Activated CD8-positive, alpha-beta memory T cell treated with anti-CD3 and anti-CD28 coated beads, Interleukin-2, amount 10 ng/mL, durations not matched to agents 7 days and 5 days (primary cell): ENCODE measurements at places on chromosomes 13 and 19.

- DNase-seq, result peak; percentile 69
These were observed 2.3 kb downstream of the TULP2 start for GRCh38 chr19:48896191-48896720.

GRCh38 chr13:94701313-94702180 is 10.8 kb downstream of the SOX21 start:
- DNase-seq, result no peak

GRCh38 chr19:42201489-42202289 is 15.8 kb downstream of the DEDD2 start:
- peak; percentile 84 for DNase-seq

DNA sequence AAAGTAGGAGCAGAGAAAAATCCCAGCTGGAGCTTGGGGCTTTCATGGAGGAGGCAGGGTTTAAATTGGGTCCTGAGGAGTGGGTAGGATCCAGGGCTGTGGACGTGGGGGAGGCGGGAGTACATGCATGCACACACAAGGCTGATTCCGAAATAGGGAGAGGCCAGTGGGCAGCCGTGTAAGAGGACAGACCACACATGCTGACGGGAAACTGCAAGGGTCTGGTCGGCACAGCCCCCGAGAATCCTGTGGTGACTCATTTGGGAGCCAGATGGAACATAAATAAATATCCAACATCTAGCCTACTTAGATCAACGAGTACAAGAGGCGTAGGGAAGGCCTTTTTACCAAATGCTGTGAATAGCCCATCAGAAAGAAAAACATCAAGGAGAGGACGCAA is 216.3 kb upstream of the ZNF507 start:
- no peak for DNase-seq

- peak; percentile 79 for DNase-seq
These were observed 1.9 kb downstream of the FOXO1 start for GRCh38 chr13:40664350-40665125.

- DNase-seq, result peak; percentile 73
These were observed 1.4 kb upstream of the SAMD1 start for GRCh38 chr19:14091813-14092462.

- no peak for DNase-seq
These were observed 5.7 kb upstream of the THSD1 start for GRCh38 chr13:52411629-52412028.

GRCh38 chr19:14516048-14516534 is 2.1 kb downstream of the DNAJB1 start:
- peak; percentile 48 for DNase-seq

- peak; percentile 18 for DNase-seq
These were observed 18.5 kb downstream of the CYP2A6 start for GRCh38 chr19:40831502-40832430.

DNA sequence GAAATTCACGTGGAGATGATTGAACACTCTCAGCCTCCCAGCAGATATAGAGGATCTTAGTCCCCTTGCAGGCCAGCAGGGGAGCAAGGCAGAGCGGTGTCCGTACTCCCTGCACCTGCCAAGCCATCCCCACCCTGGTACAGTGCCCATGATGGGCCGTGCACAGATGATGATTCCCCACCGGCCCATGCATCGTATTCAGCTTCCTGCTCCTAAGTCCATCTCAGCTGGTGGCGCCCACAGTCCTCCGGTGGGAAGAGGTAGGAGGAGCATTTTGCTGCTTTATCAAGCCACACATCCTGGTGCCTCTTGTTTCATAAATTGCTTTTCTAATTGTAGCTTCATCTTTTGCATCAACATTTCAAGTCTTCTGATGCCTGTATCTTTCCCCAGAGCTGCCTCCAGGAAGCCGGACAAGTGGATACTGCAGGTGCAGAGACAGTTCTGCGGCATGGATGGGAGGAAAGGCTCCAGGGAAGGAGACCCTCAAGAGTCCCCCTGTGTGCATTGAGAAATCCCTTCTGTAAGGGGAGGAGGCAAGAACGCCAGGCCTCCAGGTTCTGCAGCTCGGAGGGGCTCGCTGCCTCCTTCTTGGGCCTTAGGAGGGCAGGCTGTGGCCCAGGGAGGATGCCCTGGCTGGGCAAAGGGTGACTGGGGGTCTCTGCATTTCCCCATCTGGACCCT is 55.3 kb downstream of the F2RL3 start:
- peak; percentile 25 for DNase-seq

DNA sequence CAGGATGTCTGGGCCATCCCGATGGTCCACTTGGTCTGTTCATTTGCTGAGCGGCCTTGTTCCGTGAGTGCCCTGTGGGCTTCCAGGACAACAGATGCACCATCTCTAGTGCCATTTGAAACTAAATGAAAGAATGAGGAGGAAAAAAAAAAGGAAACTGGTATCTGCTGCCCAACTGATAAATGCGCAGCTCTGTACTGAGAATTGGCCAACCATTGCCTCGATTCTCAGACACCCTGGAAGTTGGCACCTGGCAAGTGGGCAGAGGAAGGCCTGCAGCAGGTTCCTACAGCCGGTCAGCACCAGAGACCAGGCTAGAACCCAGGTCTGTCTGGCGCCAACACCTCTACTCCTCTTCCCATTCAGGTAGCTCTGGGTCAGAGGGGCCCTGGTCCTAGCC is 18.9 kb downstream of the SLC7A1 start:
- no peak for DNase-seq

DNA sequence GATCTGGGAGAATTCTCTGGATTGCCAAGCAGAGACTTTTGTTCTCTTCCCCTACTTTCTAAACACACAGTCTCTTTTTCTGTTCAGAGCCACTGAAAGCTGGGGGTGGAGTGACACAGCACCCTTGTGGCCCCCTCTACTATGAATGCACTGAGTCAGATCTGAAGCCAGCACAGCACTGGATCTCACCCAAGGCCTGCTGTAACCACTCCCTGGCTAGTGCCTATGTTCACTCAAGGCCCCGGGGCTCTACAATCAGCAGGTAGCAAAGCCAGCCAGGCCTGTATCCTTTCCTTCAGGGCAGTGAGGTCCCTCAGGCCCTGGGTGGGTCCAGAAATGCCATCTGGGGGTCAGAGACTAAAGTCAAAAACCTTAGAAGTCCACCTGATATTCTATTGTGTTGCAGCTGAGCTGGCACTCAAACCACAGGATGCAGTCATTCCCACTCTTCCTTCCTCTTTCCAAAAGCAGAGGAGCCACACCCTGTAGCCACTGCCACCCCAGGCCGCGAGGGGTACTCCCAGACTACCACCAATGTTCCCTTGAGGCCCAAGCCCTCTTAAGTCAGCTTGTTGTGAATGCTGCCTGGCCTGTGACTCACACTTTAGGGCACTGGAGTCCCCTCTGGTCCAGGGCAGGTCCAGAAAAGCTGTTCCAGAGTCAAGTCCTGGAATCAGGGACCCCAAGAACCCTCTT is 110.1 kb upstream of the RXFP2 start:
- no peak for DNase-seq

DNA sequence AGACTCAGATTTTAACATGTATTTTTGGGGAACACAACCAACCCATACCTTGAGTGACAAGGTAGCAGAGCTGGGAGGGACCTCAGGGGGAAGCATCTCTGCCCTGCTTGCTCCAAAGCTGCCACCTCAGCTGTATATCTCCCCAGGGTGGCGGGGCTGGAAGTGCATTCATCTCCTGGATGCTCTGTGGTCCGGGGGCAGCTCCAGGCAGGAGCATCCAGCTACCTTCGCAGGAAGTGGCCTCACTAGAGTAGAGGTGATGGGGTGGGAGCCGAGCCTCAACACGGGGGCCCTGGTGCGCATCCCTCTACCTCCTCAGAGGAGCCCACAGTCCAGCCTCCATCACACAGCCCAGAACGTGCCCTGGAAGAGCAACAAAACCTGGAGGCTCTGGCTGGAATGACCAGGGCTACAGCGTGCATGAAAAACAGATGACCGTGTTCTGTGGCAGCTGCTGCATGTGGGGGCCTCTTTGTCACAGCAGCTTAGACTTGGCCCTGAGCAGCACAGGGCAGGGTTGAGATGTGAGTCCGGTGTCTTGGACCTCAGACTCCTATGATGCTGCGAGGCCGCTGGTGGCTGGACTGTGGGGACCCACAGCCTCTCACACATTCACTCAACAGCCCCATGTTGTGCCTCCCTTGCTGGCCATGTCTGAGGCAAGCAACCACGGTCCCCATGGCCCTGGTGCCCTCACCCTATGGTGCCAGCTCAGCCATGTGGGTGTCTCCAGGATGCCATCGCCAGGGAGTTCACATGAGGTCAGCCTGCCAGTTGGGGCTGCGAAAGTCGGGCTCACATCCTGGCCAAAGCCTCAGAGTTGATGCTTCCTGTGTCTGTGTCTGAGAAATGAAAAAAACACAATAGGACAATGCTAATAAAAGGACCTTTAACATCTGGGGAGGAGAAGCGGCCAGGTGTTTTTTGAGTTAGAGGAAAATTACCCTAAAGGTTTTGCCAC is 17.1 kb upstream of the GAS6 start:
- DNase-seq, result peak; percentile 39

DNA sequence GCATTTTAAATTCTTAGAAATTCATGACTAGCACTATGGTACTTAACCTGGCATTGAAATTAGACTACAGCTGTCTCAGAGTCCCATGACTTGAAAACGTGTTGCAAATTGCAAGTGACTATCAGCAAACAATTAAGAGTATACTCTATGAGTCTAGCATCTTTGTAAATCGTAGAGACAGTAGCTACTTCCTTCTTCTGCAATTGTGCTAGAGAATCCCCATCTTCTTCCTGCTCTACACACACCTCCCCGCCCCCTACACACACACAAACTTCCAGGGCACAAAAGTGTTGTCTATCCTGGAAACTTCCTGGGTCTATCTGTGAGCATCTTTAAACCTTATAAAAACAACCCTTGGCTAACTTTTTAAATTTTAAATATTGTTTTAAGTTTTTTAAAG is 35.2 kb upstream of the MIR17HG start:
- DNase-seq, result no peak

DNA sequence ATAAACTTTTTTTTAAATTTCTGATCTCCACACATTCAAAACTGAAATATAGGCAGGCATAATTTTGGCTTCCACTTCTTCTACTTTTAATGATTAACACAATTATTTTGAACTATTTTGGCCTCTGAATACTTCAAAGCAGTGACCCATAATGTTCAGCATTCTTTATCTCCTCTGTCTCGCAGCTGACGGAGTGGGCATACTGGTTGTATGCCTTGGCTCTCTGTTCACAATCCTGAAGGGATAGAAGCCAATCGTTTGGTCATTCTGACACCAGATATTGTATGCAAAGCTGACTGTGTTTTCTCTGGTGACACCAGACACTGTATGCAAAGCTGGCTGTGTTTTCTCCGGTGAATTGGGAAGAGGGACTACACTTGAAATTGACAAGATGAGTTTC is 833.0 kb downstream of the EFNB2 start:
- DNase-seq, result no peak

- no peak for DNase-seq
These were observed 853.2 kb downstream of the UQCRFS1 start for GRCh38 chr19:28359431-28360414.

DNA sequence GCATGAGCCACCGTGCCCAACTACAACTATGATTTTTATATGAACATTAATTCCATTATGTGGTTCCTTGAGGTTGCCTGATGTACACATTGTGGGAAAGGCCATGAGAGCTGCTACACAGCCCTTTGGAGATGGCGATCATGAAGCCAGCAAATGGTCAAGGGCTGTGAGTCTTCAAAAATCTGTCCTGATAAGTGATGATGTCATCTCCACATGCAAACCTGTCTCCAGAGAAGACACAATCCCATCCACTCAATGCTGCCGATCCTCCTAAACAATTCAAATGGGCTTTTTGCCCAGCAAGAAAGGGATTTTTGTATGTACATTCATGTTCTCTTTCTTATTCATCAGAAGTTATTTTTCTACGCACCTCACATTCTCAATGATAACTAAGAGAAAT is 17.6 kb downstream of the SIGLEC7 start:
- no peak for DNase-seq

- DNase-seq, result no peak
These were observed 29.3 kb upstream of the TNFAIP8L1 start for GRCh38 chr19:4609878-4610511.

DNA sequence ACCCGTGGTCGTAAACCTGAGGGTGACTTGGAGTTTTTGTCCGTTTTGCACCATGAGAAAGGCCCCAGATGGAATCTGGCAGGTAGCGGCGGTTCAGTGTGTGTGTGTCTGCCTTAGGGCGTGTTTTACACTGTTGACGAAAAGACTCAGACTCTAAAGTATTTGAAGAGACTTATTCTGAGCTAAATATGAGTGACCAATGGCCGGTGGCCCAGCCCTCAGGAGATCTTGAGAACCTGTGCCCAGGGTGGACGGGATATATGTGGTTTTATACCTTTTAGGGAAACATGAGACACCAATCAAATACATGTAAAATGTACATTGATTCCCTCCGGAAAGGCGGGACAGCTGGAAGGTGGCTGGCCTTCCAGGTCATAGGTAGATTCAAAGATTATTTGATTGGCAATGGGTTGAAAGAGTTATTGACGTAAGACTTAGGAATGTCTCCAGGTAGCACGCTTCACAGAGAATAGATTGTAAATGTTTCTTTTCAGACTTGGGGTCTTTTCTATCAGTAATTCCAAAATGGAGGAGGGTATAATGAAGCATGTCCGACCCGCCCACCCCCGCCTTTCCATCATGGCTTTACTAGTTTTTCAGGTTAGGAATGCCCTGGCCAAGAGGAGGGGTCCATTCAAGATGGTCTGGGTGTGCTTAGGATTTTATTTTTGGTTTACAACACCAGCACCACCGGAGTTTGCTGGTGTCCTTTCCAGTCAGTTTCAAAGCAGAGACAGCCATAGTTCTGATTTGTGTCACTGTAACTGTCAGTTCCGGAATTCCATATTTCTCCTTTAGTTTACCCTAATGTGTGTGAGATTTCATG is 1.0 kb upstream of the ZNF529 start:
- no peak for DNase-seq

GRCh38 chr19:7301525-7301924 is 7.3 kb upstream of the INSR start:
- no peak for DNase-seq

GRCh38 chr19:24046550-24046949 is 40.4 kb upstream of the ZNF254 start:
- no peak for DNase-seq

DNA sequence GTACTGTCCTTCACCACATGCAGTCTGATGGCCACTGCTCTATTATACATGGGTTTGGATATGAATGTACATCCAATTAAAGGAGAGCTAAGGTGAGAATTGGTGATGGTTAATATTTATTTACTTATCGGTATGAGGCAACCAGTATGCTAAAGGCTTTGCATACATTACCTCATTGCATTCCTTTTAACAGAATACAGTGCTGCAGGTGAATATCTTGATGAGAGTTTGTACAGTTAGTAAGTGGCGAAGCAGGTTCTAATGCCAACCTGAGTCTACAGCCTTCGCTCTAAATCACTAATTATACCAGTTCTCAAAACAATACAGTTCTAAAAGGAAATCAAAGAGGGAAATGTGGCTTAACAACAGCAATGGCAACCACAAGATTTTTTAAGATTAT is 284.1 kb downstream of the ITGBL1 start:
- DNase-seq, result no peak
